ENCODE measurements at places on chromosomes 4 and X.

- DNase-seq, result no peak
Observed at GRCh38 chr4:181161669-181162068, 1081.5 kb upstream of the TENM3 start.

GRCh38 chrX:44244008-44244407 is 99.5 kb downstream of the EFHC2 start:
- no peak for DNase-seq

DNA sequence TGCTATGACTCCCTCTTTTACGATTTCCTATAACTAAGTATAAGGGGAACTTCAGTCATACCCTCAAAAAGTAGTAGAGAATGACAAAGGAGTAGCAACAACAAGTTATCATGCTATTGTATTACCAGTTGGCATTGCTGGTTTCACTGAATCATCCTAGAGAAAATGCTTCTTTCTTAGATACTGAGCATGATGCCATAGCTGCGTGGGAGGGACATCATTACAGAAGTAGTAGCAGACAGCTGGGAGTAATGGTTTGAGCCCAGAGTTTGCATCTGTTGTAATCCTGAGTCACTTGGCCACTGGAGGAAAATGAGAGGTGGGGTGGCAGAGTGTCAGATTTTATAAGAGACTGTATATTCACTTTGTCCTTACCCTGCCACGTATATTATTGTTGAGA is 38.6 kb downstream of the MTMR1 start:
- no peak for DNase-seq

DNA sequence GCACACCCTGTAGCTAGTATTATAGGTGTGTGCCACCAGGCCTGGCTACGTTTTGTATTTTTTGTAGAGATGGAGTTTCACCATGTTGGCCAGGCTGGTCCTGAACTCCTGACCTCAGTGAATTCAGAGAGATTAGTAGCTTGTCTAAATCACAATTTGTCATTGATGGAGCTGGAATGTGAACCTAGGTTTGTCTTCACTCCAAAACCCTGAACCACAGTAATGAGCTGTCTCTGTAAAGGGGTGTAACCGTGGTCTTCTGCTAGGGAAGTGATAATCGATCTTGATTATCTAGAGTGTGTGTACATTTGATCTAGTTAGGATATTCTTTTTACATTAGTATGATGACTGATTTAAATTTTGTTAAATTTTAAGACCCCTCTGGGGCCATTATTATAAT is 8.3 kb downstream of the ARHGAP10 start:
- DNase-seq, result no peak

DNA sequence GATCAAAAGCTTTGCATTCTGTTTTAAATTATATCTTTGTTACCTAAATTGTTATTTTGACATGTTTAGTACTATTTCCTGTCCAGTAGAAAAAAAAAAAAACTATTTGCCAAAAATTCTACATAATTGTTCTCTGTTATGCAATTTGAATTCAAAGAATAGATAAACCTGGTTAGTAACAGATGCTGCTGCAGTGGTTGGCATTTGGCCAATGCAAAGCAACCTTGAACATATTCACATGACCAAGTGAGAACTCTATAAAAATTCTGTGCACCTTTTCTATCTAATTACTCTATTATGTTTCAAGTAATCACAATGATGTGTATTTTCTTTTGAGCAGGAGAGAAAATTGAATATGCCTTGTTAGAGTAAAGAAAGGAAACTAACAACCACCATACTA is 1473.4 kb downstream of the RPA4 start:
- no peak for DNase-seq

GRCh38 chr4:74414149-74414809 is 30.7 kb upstream of the AREG start:
- DNase-seq, result no peak

GRCh38 chr4:13888112-13888511 is 260.6 kb upstream of the BOD1L1 start:
- no peak for DNase-seq

- no peak for DNase-seq
Observed at GRCh38 chr4:30744957-30745640, 24.9 kb downstream of the PCDH7 start.

DNA sequence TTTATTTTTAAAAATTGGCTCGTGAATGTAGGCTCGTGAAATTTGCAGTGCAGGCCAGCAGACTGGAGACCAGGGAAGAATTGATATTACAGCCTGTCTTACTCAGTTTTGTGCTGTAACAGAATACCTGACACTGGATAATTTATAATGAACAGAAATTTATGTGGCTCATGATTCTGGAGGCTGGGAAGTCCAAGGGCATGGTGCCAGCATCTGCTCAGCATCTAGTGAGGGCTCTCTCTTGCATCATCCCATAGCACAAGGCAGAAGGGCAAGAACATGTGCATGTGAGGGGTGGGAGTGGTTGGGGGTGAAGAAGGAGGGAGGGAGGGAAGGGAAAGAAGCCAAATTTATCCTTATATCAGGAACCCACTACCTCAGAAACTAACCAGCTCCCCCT is 13.7 kb upstream of the CLTRN start:
- DNase-seq, result no peak

DNA sequence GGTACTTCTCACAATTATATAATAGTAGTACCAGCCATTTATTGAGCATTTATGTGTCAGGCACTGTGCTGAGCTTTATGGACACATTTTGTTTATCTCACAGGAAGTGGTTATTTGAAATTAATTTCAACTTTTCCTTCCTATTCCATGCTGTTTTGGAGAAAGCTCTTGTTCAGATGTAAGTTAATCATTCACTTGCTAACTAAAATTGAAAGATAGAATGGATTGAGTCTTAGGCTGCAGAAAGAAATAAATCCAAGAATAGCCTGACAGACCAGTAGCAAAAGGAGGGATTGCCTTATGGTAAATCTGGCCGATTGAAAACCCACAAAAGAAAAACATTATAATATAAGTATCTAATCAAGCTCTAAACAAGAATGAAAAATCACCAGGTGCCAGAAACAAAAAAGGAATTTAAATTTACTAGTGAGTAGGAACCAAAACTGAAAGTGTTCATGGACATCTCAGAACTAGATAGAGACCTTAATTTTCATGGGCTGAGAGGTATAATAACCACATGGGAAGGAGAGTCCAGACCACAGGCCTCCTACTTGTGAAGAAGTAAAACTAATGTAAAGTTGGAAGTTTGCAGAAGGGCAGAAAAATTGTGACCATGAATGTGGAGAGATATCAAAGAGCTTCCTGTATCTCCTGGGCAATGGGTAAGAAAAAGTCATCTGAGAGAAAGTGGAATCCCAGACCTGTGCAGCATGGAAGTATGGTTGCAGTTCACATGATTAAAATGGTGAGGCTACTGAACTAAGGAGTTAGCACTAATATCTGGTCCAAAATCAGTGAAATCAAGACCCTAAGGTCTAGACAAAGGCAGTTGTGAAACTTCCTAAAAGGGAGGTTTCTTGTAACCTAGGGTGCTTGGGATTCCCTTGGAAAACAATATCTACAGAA is 38.0 kb downstream of the RADX start:
- no peak for DNase-seq

DNA sequence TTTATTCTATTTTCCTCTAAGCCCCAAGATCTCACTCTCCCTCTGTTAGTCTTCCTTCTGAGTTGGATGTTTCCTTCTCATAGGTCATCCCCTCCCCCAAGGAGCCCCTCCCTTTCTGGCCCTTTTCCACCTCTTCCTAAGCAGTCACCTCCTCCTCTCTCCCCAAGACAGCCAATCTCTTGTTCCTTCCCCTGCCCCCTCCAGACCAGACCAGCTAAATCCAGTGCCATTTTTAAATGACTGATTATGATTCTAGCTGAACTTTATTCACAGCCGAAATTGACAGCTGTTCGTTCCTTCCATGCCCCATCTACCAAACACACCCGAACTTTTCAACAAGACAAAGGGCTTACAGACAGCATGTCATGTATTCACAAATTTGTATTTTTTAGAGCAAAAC is 1.9 kb downstream of the SPIN2A start:
- DNase-seq, result no peak

Measured in cortex of kidney (tissue), 1 donor.